Activated naive CD4-positive, alpha-beta T cell treated with anti-CD3 and anti-CD28 coated beads, Interleukin-2, amount 10 ng/mL, durations not matched to agents 5 hours and 36 hours (primary cell): ENCODE measurements at places on chromosomes 7 and 10. TPM values are rescaled to one million over a fixed set of nuclear protein-coding genes. Genes with fewer than 3 reads are reported as not detected.

GRM3 gene
- not detected for total RNA-seq

PDE1C gene
- total RNA-seq: not detected

AZGP1 gene
- total RNA-seq: not detected

MMP21 gene
- not detected for total RNA-seq

GIMAP5 gene
- total RNA-seq: 149 TPM

NKX1-2 gene
- not detected for total RNA-seq

SRRM3 gene
- not detected for total RNA-seq

GSTO2 gene
- total RNA-seq: 0.72 TPM

RET gene
- 0.22 TPM for total RNA-seq

CPVL gene
- total RNA-seq: 0.30 TPM

SLC26A4 gene
- 0.88 TPM for total RNA-seq

PPP1R17 gene
- not detected for total RNA-seq

MSRB2 gene
- total RNA-seq: 9.0 TPM

CYP2C8 gene
- total RNA-seq: not detected

GNGT1 gene
- not detected for total RNA-seq

GBX1 gene
- not detected for total RNA-seq

CUZD1 gene
- 2.0 TPM for total RNA-seq

UPK3B gene
- total RNA-seq: 0.75 TPM

CLRN3 gene
- total RNA-seq: not detected

ZNF488 gene
- total RNA-seq: 0.08 TPM
